Osteoblast (primary cell): ENCODE measurements at places on chromosomes 16 and 17. TPM values are rescaled to one million over a fixed set of nuclear protein-coding genes. Genes with fewer than 3 reads are reported as not detected.

SPAG7 gene
- 34.0 and 39.8 TPM in 2 replicates for total RNA-seq

CDH15 gene
- total RNA-seq = 1.5 and 2.2 TPM in 2 replicates

LAT gene
- total RNA-seq = 1.2 and 1.4 TPM in 2 replicates

KRTAP16-1 gene
- not detected in 2 replicates for total RNA-seq

DNA sequence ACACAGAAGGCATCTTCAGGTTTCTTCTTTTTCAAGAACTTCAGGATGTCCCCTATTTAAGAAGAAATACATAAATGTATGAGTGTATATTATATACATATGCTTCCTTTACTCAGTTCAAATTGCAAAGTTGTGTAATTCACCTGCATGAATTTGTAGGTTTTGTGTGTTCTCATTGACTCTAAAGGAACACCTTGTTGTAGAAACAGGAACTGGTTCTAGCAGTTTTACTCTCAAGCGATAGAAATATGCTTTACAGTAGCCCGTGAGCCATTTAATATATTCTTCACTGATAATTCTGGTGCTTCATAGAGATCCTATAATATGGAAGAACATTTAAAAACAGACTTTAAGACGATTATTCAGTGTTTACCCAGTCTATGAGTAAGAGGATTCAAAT lies 53.3 kb upstream of the LRRC37A3 start:
- no peak for DNase-seq
